AG20443 (cell line): ENCODE measurements at places on chromosomes 7 and 10.

- DNase-seq = no peak
These were observed 128.8 kb downstream of the BMS1 start for GRCh38 chr10:42911359-42911758.

DNA sequence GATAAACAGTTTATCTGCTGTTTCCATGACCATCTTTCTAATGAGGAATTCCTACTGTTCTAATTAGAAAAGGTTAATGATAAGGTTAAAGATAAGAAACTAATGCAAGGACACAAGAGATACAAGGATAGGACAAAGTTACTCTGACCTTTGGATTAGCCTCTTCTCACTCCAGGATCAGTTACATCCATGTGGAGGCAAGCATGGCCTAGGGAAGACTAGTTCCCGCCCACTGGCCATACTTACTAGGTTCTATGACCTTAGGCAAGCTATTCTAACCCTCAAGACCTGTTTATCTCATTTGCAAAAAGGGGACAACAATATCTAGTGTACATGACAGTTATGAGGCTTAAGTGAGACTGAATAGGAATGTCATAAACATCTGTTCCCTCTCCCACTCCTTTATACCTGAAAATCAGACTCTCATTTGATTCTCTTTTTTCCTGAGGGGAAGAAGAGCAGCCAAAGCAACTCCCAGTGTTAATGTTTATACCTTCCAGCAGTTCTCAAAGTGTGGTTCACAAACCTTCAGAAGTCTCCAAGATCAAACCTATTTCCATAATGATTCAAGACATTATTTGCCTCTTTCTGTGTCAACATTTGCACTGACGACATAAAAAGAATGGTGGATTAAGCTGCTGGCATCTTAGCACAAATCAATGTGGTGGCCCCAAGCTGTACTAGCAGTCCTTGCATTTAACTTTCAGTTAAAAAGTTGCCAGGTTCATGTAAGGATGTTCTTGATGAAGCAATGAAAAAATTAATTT, 72.0 kb downstream of the SRPK2 start:
- no peak for DNase-seq

GRCh38 chr7:97024209-97025129, at the start of gene DLX5:
Gene DLX5, minus strand, starts transcription at chr7:97024831. Its CDS starts 208 bp downstream, at chr7:97024623.
- peak; percentile 60 for DNase-seq

GRCh38 chr7:49624611-49625010, 148.8 kb upstream of the VWC2 start:
- DNase-seq = no peak

- peak; percentile 71 for DNase-seq
These were observed 52.6 kb downstream of the RASGEF1A start for GRCh38 chr10:43214071-43214955.
